ENCODE measurements at places on chromosomes 11 and 22.

DNA sequence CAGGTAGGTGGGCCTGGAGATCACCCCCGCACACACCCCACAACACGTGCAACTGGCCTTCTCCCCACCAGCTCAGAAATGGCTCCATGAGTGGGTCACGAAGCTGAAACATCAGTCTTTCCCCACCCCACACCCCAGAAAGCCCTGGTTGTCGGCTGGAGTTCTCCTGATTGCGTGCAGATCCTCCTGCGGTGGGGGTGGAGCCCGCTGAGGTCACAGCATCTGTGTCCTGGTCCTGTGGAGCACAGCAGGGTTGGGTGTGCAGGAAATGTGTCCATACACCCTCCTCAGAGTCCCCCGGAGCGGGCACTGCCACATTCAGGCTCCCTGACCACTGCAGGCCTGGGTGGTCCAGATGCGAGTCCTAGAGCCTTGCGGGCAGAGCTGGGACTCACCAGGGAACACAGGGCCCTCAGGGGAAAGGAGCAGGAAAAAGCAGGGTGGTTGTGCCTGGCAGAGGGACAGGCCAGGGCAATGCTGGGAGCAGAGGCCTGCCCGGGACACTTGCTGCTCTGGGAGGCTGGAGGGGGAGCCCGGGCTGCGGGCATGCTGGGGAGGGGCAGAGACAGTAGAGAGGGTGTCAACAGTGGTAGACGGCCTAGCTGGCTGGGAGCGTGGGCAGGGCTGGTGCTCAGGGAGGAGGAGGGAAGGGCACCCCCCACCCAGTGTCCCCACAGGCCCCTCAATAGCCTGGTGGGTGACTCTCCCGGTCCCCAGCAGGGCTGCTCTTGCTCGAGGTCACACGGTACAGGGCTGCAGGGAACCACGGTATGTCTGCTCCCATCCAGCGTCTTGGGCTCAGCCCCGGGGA is 42.4 kb upstream of the PPARA start:
- no peak for DNase-seq

DNA sequence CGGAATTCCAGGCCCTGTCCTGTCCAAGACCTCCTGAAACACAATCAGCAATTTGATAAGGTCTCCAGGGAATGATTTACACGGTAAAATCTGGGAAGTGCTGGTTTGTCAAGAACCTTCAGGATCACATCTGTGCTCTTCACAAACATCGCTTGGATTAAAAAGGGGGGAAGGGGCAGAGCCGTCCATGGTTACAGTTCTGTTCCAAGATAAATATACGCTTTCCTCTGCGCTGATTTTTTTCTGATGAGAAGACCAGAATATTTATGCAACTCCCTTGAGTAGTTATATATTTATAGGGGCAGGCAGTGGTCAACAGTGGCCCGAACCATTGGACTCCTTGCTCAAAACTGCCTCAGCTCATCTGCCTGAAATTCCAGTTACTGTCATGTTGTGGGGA is 9.2 kb upstream of the APOL5 start:
- DNase-seq: no peak

DNA sequence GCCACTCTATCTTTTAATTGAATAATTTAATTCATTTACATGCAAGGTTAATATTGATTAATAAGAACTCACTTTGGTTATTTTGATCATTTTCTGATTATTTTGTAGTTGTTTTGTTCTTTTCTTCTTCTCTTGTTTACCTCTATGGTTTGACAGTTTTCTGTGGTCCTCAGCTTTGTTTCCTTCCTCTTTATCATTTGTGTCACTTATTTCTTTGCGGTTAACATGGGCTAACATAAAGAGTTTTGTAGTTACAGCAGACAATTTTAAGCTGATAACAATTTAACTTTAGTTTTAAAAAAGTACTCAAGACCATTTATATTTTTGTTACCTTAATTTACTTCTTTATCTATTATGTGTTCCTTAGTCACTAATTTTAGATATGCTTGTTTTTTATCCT is 1032.8 kb upstream of the RAG2 start:
- no peak for DNase-seq

DNA sequence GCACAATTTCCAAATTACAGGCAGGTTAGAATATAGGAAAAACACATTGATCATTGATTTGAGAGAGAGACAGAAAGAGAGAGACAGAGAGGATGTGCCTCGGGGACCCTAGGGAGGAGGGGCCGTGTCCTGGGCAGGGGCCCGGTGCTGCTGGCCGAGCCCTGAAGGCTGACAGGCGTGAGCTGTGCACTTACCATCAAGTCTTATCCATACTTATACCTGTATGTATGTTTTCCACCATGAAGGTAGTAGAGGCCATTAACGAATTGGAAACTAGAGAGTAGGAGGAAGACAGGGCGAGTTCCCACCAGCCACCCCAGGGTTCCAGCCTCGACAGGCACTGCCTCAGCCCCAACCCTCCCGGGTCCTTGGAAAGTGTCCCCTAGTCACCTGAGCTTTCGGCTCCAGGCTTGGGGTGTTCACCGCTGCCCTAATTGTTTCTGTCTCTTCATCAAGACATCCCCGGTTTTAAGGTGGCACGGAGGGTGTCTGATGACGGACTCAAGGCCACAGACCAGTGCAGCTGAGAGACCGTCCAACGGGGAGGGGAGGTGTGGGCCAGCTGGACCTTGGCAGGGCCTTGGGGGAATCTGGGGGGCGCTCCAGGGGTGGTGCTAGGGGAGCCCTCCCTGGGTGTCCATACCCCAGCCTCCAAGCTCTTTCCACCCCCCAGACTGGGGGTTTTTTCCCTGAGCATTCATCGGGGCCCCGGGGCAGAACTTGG is 431.3 kb downstream of the TBC1D22A start:
- DNase-seq: no peak

DNA sequence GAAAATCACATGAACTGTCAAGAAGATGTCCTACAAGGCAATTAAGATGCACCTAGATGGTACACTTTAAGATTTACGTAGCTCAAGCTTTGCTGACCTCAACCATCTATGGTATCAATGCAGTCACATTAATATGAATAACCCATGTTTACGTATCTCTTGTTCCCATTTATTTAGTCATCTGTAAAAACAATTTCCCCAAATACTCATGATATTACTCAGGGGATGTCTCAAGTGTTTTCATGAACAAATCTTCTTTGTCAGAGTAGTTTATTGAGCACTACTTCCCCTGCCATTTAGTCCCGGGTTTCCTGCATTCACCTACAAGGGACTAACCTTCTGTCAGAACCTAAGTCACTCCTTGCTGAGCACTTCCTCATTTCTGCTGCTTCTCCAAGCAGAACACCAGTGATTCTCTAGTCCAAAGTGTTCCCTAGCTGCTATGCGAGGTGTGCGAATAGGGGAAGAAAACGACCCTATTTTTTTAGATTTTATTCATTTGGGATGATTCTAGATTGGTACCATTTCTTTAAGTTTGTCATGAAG is 554.3 kb upstream of the LRRC4C start:
- DNase-seq: no peak

DNA sequence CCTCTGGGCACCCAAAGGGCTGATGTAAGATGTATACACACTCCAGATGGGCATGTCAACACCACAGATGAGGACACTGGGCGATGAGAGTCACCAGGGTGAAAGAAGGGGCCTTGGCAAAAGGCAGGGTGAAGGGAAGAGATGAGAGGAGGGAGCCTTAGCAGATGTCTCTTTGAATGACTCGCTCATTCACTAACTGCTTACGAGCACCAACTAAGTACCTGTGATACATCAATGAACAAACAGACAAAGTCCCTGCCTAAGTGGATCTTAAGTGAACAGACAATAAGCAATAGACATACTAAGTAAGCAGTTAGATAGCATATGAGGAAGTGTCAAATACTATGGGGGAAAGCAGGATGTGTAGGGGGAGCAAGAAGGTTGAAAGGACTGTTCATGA is 7.5 kb downstream of the ME3 start:
- no peak for DNase-seq

DNA sequence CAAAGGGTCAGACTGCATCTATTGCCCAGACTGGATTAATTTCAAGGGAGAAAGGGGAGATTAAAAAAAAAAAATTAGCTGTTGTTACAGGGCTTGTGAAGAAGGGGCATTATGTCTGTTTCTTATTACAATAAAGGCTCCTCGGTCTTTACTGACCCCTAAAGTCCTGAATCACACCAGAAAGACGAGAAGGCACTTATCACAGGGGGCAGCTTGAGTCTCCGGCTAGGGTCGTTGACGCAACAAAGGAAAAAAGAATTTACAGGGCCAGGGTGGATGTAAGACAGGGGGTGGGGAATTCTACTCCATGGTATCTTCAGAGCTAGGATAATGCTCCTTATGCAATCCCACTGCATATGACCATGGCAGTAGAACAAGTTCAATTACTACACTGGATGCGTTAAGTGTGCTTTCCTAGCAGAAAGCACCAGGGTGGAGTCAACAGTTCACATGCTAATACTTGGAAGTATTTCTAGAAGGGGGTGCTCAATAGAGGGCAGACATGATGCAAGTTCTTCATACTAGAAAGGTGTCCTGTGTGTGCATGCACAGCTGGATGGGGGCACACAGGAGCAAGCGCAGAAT is 16.5 kb downstream of the DDX17 start:
- DNase-seq: no peak

DNA sequence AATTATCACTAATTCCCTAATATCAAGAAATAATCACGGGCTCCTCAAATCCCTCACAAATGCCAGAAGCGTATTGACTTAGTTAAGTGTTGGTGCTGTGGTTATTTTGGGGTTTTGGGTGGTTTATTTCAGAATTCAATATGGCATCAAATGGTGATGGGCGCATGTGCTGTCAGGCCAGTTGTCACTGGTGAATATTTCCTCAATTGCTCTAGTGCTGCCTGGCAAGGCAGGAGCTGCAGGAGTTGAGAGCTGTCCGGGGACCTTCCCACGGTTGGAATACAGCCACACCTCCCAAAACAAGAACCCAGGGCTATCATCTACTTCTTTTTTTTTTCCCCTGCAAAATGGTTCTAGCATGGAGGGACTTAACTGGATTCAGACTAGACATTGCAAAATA is 10.3 kb downstream of the IGLL5 start:
- DNase-seq: no peak

DNA sequence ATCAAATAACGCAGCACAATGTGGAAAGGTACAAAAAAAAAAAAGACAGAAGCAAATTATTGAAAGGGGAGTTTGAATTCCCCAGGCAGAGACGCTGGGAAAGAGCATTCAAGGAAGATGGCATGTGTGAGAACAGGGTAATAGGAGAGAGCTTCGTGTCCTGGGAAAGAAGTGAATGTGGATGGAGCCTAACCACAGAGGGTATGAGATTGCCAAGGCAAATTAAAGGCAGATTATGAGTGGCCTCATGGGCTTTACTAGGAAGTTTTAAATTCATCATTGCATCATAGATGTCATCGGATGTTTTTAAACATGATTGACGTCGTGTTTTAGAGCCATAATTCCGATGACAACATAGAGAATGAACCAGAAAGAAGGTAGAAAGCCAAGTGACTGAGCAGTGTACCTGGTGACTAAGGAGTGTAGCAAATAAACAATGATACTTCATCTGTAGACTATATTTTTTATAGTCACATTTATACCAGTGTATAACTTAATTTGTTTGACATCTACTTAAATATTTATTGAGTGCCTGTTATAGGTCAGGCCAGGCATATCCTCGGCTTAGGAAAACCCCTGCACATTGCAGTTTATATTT is 151.4 kb downstream of the MSANTD4 start:
- no peak for DNase-seq

- DNase-seq: no peak
These were observed 19.4 kb downstream of the SUSD2 start for GRCh38 chr22:24200619-24201212.

DNA sequence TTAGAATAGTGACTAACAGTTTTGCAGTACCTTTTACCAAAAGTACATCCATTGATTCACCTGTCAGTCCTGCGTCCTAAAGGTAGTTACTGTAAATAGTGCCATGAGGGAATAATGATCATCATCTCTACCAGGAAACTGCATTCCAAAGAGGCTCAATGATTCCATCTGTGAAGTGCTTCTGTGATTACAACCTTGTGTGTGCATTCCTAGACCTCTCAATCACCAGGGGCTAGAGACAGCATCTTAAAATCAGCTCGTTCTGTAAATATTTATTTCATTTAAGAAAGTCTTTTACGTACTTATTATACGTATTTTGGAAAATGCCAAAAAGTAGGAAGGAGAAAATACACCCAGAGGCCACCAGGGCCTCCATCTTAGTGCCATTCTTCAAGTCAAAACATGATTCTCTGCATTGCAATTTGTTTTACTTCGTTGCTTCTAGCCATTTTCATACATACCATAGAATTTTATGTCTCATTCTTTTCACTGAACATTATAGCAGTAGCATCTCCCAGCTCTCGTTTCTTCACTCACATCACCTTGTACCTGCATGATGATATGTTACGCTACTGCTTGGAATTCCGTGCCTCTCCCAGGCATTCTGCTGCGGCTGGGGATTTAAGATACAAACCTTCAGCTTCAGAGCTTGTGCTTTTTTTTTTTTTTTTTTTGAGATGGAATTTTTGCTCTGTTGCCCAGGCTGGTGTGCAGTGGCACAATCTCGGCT is 117.0 kb downstream of the SEZ6L start:
- no peak for DNase-seq
